Activated gamma-delta T cell treated with anti-CD3 and anti-CD28 coated beads, Interleukin-2, amount 50 U/mL, for 16 hours (primary cell): ENCODE measurements at places on chromosomes 6 and 20.

- no peak for DNase-seq
Measured at GRCh38 chr6:72084992-72085569, 198.7 kb downstream of the RIMS1 start.

DNA sequence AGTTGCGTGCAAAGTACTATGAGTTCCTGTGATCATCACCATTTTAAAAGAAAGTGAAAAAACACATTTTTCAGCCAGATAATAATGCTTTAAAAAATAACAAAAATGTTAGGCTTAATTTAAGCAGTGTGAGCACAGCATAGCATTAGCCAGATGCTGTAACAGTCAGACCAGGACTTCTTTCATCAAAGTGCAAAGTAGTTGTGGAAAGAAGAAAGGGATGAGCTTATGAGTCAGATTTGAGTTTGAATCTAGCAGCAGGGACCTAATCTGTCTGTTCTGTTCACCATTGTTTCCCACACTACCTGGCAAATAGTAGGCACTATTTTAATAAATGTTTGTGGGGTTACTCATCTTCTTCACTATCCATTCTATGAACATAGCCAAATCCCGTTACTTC, 70.1 kb downstream of the KLHL32 start:
- DNase-seq: no peak

DNA sequence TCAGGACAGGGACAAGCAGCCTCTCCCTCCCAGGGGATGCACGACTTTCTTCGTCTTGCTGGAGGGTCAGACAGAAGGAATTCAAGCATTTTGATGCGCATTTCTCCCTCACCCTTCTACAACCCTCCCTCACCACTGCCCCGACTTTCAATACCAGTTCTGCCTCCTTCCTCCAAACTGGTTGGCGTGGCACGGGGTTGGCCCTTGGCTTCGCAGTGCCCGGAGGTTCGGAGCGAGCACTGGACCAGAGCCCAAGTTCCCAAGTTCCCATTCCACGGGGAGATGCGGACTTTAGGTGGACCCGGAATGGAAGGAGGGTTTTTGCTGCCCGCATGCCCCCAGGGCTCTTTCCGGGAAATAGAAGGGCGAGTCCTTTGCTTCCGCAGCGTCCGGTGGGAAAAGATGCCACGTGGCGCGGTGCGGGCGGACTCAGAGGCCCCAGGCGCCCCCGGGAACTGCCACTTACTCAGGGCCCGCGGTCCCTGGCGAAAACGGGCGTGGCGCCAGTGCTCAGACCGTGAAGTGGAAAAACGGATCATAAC, 8.0 kb upstream of the LAMP5 start:
- DNase-seq: no peak

DNA sequence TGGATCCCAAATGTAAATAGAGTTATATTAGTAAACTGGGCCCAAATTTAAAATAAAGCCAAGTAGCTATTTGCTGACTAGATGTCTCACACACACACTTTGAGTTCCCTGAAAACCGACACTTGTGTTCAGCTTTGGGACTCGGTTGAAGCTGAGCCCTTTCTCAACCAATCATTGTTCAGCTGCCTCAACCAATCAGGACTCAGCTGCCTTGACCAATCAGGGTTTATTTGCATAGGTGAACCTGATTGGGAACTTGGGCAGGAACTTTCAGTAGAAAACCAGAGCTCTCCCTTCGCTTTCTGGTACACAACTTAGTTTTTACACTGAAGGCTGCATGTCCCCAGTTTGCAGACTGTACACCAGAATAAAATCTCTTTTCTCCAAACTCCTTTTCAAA, 301.7 kb downstream of the FOXA2 start:
- no peak for DNase-seq

- DNase-seq: no peak
Measured at GRCh38 chr6:134293659-134294161, 24.2 kb downstream of the SGK1 start.

DNA sequence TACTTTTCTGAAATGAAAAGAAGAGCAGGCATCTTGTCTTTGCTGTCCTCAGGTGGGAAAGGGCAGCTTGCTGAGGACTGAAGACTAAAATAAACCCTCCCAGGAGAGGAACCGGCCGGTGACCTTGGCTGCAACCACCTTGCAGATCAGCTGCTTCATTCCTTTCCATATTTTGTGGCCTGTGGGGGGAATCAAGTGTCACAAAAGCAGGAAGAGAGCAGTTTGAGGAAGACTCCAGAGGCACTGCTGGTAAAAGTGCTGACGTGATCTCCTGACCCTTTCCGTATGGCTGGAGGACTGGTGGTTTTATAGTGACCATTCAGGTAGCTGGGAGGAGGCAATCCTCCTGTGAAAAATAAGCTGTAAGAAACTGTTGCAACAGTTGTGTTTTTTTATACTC, 157.0 kb downstream of the PLCB4 start:
- no peak for DNase-seq
